CD4-positive, alpha-beta T cell (primary cell): ENCODE measurements at places on chromosomes 1 and 21.

DNA sequence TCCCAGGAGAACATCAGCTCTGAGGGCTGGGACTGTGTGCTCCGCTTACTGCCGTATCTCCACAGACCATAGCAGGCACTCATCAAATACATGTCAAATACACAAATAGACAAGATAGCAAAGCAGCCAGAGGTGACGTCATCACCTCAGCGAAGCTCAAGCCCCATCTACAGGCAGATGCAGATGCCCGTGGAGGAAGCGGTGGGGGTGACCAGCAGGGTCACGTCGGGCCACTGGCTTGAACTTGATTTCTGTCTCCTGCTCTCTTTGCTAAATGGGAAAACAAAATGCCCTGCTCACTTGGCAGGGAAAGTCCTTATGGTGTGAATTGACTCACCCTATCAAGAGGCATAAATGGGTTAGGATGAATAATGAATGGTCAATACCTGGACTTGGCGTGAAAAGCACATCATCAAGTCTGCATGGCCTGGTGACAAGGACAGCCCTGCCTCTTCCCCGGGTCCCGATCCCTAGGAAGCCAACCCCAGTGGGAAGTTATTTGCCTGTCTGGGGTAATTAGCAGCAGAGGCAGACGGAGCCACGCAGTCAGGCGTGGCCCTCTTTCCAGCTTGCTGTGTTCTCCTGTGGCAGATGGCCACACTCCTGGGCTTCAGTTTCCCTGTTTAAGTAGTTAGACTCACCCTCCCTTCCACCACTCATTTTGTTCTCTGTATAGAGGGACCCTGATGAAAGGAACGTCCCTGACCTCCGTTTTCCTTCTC lies 536.0 kb downstream of the NPHP4 start:
- H3K4me1 ChIP-seq, result no peaks in the 10 kb centered on the region
- H3K36me3 ChIP-seq, result no peaks in the 10 kb centered on the region
- H3K27ac ChIP-seq, result no peak overlapping the region
- no peak overlapping the region for H3K4me3 ChIP-seq
- H3K27me3 ChIP-seq, result peaks cover 3% of the 10 kb centered on the region
- no peak for DNase-seq

DNA sequence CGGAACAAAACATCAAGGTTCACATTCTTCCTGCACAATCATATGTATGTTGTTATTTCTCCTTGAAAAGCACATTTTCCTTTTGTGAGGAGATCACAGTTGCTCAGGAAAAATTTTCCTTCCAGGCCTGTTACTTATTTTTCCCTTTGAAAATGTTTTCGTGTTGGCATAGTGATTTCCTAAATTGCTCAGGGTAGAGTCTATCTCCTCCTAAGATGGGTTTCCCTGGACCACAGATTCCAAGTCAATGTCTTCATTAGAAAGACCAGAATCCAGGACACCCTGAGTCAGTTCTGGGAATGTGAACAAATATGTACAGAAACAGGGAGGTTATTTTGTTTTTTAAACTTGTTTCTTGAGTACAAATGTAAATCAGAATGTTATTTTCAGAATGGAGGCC lies 94.3 kb upstream of the C1orf105 start:
- no peak overlapping the region for H3K4me3 ChIP-seq
- no peaks in the 10 kb centered on the region for H3K27me3 ChIP-seq
- no peak overlapping the region for H3K27ac ChIP-seq

DNA sequence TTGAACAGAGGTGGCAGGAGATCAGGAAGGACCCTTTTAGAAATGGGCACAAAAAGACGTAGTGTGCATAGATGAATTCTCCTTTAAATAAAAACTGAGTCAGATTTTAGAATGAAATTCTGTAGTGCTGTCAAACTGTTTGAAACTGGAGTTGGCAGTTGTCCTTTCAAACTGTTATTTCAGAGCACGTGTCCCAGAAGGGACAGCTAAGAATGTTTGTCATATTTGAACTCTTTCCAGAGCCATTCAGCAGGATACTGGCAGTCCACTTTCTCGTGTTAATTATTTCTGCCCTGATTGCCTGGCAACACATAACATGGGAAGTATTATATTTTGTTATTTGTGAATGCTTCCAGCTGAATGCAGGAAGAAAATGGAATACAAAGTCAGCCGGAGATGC lies 212.3 kb upstream of the DPYD start:
- H3K27ac ChIP-seq, result no peak overlapping the region
- no peak for DNase-seq
- H3K27me3 ChIP-seq, result no peaks in the 10 kb centered on the region
- H3K4me1 ChIP-seq, result no peaks in the 10 kb centered on the region
- no peak overlapping the region for H3K4me3 ChIP-seq

GRCh38 chr21:23939369-23940065 lies 1667.8 kb downstream of the MRPL39 start:
- H3K36me3 ChIP-seq, result no peaks in the 10 kb centered on the region
- H3K4me3 ChIP-seq, result no peak overlapping the region
- H3K4me1 ChIP-seq, result no peaks in the 10 kb centered on the region
- H3K27me3 ChIP-seq, result no peaks in the 10 kb centered on the region

DNA sequence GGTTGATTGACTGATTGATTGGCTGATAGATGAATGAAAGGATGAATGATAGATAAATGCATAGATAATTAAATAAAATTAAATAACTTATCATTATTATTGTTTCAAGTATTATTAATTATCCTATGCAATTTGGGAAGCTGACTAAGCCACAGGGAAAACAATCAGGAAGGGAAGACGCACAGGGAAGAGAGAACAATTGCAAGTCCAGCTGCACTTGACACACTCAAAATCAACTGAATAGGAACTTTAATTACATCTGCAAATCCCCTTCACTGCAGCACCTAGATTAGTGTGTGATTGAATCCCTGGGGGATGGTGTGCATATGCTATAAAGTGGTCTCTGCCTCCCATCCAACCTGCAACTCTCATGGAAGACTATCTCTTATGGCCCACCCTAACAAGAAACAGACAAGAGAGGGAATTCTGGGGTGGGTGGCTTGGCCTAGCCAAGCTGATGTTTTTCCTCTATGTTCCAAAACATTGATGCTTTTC lies 161.1 kb upstream of the FGGY start:
- H3K4me1 ChIP-seq, result no peaks in the 10 kb centered on the region
- no peak overlapping the region for H3K27ac ChIP-seq
- H3K4me3 ChIP-seq, result no peak overlapping the region
- H3K27me3 ChIP-seq, result no peaks in the 10 kb centered on the region
- no peaks in the 10 kb centered on the region for H3K36me3 ChIP-seq

DNA sequence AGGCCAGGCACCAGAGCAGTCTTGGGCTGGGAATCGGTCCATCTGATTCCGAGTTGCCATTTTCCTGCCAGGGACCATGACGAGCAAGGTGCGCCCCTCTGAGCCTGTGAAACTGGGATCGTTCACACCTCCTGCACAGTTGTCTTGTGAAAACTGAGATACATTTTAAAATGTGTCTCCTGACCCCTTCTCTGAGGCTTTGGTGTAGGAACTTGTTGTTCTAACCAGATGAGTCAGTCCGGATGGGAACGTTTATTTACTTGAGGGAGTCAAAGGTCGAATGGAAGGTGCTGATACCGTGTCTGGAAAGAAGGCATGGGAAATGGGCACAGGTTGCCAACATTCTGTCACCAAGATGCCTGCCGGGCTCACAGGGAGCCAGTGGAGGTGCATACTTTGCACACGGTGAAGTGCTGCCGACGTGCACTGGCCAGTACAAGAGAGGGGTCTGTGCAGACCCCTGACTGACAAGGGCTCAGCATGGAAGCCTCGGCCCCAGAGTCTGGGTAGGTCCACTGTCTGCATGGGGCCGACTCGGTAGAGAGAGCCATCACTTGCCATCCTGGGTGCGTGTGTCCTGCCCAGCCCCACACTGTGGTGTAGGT lies 7.4 kb upstream of the KCNN3 start:
- H3K36me3 ChIP-seq, result no peaks in the 10 kb centered on the region
- DNase-seq, result no peak
- H3K27ac ChIP-seq, result no peak overlapping the region
- H3K27me3 ChIP-seq, result no peaks in the 10 kb centered on the region

GRCh38 chr1:1853593-1854257 lies 37.2 kb downstream of the GNB1 start:
- H3K4me1 ChIP-seq, result peaks cover 65% of the 10 kb centered on the region
- H3K4me3 ChIP-seq, result no peak overlapping the region
- no peaks in the 10 kb centered on the region for H3K27me3 ChIP-seq
- DNase-seq, result no peak
- H3K36me3 ChIP-seq, result peaks cover 23% of the 10 kb centered on the region

DNA sequence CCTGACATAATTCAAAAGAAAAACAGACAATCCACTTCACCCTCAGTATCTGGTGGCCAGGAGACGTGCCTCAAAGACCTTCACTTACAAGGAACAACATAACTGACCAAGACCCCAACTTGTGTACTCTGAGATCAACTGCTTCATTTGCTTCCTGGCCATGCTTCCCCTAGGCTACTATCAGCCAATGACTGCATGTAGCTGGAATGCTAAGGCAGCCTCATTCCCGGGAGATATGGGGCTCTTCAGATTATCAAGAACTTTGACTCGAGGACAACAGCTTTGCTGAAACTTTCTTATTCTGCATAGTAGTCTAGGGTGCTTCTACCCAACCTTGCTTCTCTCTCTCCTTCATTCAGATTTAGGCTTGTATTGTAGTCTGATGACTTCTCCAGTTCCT lies 11.7 kb upstream of the UCK2 start:
- no peaks in the 10 kb centered on the region for H3K36me3 ChIP-seq
- no peak for DNase-seq
- H3K27ac ChIP-seq, result no peak overlapping the region
- no peaks in the 10 kb centered on the region for H3K27me3 ChIP-seq
- no peak overlapping the region for H3K4me3 ChIP-seq

DNA sequence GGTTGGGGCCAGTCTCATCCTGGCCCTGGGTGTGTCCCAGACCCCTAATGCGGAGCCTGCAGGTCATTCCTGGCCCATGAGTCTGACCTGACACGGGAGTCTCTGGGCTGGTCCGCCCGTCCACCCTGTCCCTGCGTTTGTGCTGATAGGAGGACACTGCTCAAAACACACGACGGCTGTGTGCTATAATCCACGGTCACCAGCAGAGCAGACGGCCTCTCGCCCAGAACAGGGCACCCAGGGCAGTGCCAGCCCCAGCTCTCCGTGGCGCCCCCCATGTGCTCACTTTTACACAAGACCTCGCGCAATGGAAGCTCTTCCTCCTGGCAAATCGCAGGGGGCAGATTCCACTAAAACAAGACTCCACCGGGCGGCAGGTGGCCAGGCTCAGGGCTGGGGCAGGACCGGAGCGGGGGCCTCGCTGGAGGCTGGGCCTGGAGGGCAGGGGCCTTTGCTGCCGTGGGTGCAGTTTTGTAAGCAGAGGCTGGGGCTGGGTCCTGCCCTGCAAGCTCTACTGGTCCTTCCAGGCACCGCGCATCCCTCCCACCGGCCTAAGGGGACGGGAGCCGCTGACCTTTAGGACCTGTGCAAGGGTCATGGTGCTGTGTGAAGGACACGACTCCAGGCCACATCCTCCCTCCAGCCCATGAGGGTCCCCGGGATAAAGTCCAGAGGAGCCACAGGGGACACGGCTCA lies 10.6 kb upstream of the SLC19A1 start:
- H3K4me3 ChIP-seq, result no peak overlapping the region
- H3K27ac ChIP-seq, result no peak overlapping the region
- no peak for DNase-seq
- H3K27me3 ChIP-seq, result no peaks in the 10 kb centered on the region
- H3K4me1 ChIP-seq, result peaks cover 48% of the 10 kb centered on the region

- H3K36me3 ChIP-seq, result no peaks in the 10 kb centered on the region
- H3K27ac ChIP-seq, result no peak overlapping the region
- DNase-seq, result no peak
- peaks cover 19% of the 10 kb centered on the region for H3K4me1 ChIP-seq
- H3K27me3 ChIP-seq, result no peaks in the 10 kb centered on the region
- H3K4me3 ChIP-seq, result no peak overlapping the region
Measured at GRCh38 chr1:223707256-223708000, 4.9 kb upstream of the CAPN2 start.

DNA sequence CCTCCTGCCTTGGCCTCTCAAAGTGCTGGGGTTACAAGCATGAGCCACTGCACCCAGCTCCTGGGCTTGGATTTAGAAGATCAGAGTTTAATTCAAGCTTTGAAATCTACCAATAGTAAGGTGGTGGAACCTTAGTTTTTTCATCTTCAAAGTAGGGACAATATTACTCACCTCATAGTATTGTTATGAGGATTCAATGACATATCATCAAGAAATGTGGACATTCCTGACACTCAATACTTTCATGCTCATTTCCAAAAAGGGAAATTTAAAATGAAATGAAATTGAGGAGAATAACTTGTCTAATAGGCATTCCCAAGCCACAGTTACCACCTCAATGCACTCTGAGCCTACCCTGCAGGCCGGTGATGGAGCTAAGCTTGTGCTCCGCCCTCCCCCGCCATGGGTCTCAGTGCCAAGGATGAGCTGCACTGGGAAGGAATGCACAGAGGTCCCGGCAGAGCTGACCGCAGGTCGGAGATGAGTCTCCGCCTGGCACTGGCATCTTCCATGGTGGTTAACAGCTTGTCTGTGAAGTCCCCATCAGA lies 56.5 kb upstream of the BCAR3 start:
- H3K27ac ChIP-seq, result no peak overlapping the region
- no peaks in the 10 kb centered on the region for H3K4me1 ChIP-seq
- no peak for DNase-seq
- no peak overlapping the region for H3K4me3 ChIP-seq
- H3K36me3 ChIP-seq, result no peaks in the 10 kb centered on the region

- no peaks in the 10 kb centered on the region for H3K36me3 ChIP-seq
- H3K27ac ChIP-seq, result no peak overlapping the region
- peaks cover 83% of the 10 kb centered on the region for H3K27me3 ChIP-seq
Measured at GRCh38 chr1:50417946-50418599, 5.2 kb downstream of the DMRTA2 start.

GRCh38 chr21:45594721-45595489 lies 48.6 kb upstream of the PCBP3 start:
- DNase-seq, result no peak
- no peaks in the 10 kb centered on the region for H3K36me3 ChIP-seq
- no peak overlapping the region for H3K4me3 ChIP-seq

DNA sequence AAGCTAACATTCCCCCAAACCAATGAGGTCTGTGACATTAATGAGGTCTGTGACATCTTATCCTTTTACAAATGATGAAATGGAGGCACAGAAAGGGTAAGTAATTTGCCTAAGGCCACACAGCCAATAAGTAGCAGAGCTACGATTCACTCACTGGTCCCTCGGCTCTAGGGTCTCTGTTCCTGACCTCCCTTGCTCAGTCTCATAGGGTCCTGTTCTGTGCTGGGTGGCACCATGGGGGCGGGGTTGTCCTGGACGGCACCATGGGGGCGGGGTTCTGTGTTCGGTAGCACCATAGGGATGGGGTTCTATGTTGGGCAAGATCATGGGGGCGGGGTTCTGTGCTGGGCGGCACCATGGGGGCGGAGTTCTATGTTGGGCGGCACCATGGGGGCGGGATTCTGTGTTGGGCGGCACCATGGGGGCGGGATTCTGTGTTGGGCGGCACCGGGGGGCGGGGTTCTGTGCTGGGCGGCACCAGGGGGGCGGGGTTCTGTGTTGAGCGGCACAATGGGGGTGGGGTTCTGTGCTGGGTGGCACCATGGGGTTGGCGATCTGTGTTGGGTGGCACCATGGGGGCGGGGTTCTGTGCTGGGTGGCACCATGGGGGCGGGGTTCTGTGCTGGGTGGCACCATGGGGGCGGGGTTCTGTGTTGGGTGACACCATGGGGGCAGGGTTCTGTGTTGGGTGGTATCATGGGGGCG lies 55.6 kb downstream of the CLSTN1 start:
- no peaks in the 10 kb centered on the region for H3K27me3 ChIP-seq
- H3K4me3 ChIP-seq, result no peak overlapping the region
- DNase-seq, result peak; percentile 8
- H3K36me3 ChIP-seq, result peaks cover 10% of the 10 kb centered on the region
- H3K4me1 ChIP-seq, result peaks cover 3% of the 10 kb centered on the region
- no peak overlapping the region for H3K27ac ChIP-seq

- no peak overlapping the region for H3K4me3 ChIP-seq
- no peak for DNase-seq
- no peak overlapping the region for H3K27ac ChIP-seq
- H3K27me3 ChIP-seq, result peaks cover under 1% of the 10 kb centered on the region
- no peaks in the 10 kb centered on the region for H3K36me3 ChIP-seq
Measured at GRCh38 chr21:41636636-41637630, 129.0 kb upstream of the TMPRSS2 start.
